EH (cell line): ENCODE measurements at places on chromosomes 16 and 17.
A peak's percentile ranks its signal among the peaks of the same experiment; 100 is the strongest.

- no peak for DNase-seq
Measured at GRCh38 chr16:21233521-21234150, at the start of gene ANKS4B. TSS of gene ANKS4B (plus strand) at chr16:21233699. CDS start at chr16:21233738, 39 bp downstream.

DNA sequence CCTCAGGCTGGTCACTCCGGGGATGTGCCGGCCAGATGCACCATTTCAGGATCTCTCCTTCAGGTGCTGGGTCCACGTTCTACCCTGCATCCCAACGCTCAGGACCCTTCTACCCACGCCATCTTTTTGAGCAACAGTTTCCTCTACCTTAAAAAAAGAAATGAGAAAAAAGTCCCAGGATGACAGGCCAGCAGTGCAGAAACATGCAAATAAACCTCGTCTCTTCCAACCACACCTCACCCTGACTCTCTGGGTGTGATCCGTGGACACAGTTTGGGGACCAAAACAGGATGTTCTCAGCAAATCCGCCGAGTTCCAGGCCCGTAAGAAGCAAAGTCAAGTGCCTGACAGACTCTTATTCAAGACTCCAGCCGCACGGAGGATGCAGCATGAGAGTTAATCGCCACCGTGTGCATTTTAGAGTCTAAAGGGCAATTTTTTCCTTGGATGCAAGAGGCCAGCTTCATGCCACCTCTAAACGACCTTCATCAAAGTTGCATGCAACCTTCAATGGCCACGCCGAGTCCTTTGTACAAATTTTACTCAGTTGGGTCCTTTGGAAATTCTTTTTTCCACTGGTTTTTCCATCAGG is 99.6 kb downstream of the ZFHX3 start:
- no peak for DNase-seq

DNA sequence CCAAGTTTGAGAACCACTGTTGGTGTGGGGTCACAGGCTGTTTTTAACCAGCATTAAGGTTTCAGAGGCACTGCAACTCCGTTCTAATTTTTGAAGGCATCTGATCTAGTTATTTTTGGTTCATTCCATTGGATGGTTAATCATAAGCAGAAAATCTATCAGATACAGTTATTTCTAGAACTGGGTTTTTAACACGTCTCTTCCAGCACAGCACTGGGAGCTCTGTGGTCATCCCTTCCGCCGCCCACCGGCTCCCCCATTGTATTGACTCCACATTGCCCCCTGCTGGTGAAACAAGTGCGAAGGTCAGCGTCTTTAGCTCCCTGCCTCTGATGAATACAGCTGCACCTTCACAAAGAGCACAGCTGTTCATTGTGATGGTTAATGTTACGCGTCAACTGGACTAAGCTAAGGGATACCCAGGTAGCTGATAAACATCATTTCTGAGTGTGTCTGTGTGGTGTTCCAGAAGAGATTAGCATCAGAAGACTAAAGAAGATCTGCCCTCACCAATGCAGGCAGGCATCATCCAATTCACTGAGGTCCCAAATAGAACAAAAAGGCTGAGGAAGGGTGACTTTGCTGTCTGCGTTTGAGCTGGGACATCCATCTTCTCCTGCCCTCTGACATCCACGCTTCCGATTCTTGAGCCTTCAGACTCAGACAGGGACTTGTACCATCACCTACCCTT is 8.5 kb downstream of the CCL18 start:
- DNase-seq = peak; percentile 27

DNA sequence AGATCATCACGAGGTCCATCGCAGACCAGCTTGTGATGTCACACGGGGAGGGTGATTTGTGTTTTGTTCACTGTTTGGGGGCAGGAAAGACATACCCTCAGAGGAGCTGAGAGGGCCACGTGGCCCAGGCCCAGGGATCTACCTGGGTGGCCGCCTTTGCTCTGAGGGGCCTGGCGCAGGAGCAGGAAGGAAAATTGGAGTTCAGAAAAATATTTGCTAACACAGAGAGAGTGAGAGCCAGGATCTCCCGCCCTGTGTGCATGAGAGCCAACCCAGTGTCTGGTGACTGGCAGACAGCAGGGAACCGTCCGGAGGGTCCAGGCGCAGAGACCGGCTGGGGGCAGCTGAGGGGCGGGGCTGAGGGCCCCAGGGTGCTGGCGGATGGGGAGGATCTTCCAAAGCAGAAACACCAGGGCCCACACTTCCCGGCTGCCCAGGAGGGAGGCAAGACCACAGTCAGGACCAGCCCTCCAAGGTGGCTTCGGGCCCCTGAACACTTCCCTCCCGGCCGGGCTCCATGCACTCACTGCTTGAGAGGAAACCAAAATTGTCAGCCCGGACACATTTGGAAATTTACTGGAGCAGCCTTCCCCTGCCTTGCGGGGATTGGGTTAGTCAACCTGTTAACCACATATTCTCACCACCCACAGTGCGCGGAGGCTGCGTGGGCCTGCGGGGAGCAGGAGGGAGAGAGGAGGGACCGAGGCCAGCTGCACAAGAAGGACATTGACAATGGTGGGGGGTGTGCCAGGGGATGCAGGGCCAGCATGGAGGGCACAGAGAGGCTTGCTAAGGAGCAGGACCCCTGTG is 52.6 kb downstream of the RBFOX3 start:
- DNase-seq = no peak

DNA sequence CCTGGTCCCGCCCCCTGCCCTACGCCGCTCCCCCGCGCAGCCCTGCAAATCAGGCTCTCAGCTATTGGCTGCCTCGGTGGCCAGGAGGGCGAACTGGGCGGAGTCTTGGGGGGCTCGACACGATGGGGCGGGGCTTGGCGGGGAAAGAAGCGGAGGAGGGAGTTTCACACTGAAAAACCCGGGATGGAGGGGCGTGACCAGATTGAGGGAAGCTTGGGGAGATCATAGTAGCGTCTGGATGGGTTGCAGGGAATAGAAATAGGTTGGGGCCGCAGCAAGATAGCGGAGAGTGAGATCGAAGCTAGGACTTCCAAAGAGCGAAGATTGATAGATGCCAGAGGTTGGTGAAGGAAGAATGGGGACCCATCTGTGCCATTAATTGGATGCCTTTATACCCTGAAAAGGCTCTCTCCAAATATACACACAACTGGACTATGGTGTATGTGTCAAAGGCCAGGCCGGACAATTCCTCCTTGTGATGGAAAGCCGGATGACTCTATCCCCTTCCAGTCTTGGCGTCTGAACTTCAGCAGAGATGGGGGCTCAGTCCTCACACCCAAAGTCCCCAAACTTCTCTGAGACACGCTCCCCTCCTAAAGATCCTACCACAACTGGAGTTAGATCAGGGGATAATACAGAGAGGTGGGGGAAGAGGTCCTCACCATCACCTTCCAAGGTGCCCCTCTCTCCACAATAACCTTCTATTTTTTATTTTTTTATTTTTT is 376 bp upstream of the STAC2 start:
- DNase-seq = peak; percentile 63

DNA sequence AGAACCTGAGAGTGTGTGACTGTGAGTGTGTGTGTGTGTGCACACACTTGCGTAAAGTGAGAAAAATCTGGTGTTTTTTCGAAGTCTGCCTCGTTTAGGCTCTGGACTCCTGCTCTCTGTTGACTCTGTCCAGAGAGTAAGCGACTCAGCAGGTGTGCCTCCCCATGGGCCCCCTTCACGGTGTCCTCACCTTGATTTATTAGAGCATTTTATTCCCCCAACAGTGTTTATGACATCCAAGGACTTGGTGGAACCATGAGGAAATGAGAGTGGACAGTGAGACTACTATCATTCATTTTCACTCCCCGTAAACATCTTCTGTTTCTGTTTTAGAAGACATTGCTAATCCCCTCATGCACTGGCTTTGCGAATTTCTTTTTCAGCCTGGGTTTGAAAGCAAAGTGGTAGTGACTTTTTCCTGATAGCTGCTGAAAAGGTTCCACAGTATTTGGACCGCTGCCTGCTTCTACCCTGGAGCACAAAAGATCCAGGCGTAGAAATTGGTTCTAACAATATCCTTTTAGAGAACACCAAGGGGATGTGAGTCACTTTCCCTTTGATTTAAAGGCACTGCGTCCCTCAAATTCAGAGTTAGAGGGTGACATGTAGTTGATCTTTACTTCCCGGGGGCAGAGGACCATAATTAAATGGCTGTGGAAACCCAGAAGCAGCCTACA is 218.2 kb downstream of the WWOX start:
- DNase-seq = no peak

GRCh38 chr16:78022347-78023060 is at the start of gene CLEC3A:
TSS of gene CLEC3A (plus strand) at chr16:78022548. CDS start at chr16:78022627, 79 bp downstream.
- DNase-seq = no peak

- DNase-seq = peak; percentile 93
Measured at GRCh38 chr17:39002991-39003715, 36.0 kb upstream of the FBXO47 start.

- DNase-seq = no peak
Measured at GRCh38 chr17:72887322-72887721, 205.2 kb downstream of the SLC39A11 start.

GRCh38 chr17:42980766-42981397 is 517 bp downstream of the RUNDC1 start:
- peak; percentile 66 for DNase-seq

GRCh38 chr17:3695723-3696411 is at the start of gene P2RX5:
TSS of gene P2RX5 (minus strand) at chr17:3696155. CDS start at chr17:3696005, 150 bp downstream.
- peak; percentile 25 for DNase-seq

- no peak for DNase-seq
Measured at GRCh38 chr17:73350864-73351263, 39.1 kb upstream of the CDC42EP4 start.

GRCh38 chr17:49434821-49435670 is 20.4 kb upstream of the PHB1 start:
- peak; percentile 62 for DNase-seq

GRCh38 chr17:9001559-9001958 is 19.8 kb upstream of the NTN1 start:
- DNase-seq = no peak

- DNase-seq = no peak
Measured at GRCh38 chr16:57278494-57278893, 6.0 kb downstream of the PLLP start.

DNA sequence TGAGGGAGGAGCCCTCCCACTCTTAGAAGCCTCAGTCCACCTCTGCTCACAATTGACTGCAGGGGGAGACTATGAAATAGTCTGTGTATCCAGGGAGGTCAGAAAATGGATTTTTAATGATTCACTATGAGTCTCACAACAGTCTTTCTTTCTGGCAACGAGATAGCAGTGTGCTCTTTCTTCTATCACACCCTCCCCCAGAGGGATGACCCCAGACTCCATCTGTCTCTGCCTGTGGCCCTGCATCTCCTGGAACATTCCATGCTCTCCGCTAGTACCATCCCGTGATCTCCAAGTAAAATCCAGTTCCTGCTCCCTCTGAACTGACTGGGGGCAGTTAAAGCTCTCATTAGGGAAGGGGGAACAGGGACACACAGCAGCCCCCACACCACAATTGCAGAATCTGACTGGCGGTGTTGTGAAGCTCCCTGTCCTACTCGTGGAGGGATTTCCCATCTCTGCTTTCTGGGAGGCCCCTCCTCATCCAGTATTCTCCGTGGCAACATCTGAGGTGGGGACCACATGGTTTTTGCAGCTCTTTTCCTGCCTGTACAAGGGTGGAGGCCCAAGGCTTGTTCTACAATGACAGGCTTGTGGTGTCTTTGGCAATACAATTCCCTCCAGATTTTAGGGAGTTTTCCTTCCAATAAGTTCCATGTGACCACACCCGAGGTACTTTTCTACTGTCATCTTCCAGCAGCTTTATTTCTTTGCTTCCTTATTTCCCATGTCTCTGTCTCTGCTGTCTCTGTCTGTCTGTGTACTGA is 19.4 kb downstream of the NATD1 start:
- no peak for DNase-seq

- DNase-seq = no peak
Measured at GRCh38 chr17:39261286-39261685, 35.5 kb upstream of the STAC2 start.

GRCh38 chr17:50257676-50258224 is 16.5 kb upstream of the TMEM92 start:
- DNase-seq = no peak

DNA sequence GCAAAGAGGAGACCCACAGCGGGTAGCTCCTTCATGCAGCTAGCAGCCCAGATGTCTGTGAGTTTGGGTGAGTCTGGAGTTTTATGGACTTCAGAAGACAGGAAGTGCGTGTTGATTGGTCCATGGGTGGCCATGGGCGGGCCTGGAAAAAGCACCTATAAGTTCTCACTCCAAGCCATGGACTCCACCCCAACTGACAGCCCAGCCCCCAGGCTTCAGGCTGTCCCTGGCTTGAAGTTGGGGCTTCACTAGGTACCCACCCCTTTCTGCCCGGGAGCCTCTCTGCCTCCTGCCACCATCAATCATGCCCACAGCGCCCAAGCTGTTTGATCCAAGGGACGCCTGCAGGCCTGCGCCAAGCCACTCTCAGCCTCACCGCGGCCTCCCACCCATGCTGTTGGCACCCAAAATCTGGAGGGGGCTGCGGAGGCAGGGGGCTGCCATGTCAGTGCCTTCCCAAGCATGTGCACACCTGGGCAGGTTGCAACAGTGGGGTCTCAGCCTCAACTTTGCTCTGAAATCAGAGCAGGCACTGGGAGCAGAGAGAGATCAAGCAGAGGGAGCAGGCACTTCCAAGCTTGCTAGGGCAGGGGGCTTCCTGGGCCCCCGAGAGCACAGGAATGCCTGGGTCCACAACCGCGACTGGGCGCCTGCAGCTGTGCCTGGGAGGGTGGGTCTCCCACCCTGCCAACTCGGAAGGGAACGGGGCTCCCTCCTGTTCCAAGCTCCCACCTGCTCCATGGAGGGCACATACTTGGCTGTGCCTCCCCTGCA is 1503.7 kb downstream of the CDH11 start:
- peak; percentile 3 for DNase-seq

DNA sequence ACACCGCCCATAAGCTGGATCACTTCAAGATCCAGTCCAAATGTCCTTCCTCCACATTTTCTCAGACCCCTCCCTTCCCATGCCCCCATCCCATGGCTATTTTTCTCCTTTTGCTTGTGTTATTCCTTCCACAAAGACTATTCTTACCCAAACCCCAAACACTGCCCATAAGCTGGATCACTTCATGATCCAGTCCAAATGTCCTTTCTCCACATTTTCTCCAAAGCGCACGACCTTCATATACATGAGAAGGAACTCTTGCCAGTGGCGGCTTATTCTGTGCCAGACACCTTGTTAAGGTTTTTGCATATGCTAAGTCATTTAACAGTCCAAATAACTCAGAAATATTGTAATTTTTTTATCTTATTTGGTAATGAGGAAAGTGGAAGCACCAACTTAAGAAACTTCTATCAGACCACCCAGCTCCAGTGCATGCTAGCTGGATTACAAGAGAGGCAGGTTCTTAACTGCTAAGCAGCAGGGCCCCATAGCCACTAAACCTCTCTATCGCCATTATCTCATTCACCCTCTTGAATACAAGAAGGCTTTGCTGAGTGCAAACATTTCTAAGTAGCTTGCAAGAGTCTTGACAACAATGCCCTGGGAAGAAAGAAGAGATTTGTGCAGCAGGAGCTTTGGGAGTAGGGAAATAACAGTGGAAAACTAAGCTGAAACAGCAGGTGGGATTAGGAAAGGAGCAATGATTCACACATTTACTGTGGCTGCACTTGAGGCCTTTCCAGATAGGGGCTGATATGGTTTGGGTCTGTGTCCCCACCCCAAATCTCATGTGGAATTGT is 428.2 kb upstream of the MAF start:
- DNase-seq = no peak

GRCh38 chr17:9644910-9645751 is at the start of gene USP43:
TSS of gene USP43 (plus strand) at chr17:9645517. CDS start at chr17:9645633, 116 bp downstream.
- DNase-seq = peak; percentile 15
